SK-N-MC (cell line): ENCODE measurements at places on chromosomes 4 and X.

DNA sequence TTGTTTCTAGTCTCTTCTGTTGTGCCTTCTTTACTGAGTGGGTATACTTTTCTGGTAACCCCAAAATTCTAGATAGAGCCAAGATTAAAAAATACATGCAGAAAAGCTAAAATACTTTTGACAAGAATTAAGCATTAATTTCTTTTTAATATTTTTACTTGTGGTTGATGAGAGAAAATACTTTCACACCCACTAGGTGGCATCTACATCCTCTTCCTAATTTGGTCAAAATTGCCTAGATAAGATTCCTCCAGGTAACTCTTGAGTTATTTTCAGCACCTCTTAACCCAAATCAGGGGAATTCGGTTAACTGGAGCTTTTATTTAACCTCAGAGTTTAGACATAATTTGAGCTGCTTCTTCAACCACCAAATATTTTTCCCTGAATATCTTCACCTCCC, 28.4 kb upstream of the COX7B2 start:
- no peak for DNase-seq

GRCh38 chr4:24772061-24772705, 23.2 kb upstream of the SOD3 start:
- DNase-seq = no peak

DNA sequence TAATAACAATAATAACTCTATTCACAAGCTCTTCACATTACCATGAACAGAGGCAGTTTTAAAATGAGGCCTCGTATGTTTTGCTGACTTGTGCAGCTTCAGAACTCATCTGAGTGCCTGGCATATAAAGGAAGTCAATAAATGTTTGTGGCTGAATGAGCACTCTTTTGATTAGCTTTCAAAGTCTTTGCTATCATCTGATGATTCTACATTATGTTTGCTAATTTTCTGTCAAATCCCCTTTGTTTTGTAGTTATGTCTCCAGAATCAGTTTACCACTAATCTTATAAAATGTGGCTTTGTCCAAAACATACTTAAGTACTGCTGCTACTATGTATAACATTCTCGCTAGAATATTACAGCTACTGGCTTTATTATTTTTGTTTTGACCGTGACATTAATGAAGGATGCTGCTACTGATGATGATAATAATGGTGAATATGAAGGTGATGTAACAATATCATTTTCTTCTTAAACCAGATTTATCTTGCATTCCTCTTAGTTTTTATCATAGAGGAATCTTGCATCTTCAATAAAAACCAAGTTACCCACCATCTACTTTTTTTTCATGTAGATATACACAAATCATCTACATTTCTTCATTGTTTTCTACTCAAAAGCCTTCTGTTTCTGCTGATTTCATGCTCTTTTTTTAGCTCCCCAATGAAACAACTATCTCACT, 384.5 kb downstream of the NAF1 start:
- peak; percentile 18 for DNase-seq

GRCh38 chrX:102930990-102931756, 5.9 kb upstream of the RAB40AL start:
- no peak for DNase-seq

- DNase-seq = no peak
These were observed 144.3 kb upstream of the CPEB2 start for GRCh38 chr4:14857981-14858380.

DNA sequence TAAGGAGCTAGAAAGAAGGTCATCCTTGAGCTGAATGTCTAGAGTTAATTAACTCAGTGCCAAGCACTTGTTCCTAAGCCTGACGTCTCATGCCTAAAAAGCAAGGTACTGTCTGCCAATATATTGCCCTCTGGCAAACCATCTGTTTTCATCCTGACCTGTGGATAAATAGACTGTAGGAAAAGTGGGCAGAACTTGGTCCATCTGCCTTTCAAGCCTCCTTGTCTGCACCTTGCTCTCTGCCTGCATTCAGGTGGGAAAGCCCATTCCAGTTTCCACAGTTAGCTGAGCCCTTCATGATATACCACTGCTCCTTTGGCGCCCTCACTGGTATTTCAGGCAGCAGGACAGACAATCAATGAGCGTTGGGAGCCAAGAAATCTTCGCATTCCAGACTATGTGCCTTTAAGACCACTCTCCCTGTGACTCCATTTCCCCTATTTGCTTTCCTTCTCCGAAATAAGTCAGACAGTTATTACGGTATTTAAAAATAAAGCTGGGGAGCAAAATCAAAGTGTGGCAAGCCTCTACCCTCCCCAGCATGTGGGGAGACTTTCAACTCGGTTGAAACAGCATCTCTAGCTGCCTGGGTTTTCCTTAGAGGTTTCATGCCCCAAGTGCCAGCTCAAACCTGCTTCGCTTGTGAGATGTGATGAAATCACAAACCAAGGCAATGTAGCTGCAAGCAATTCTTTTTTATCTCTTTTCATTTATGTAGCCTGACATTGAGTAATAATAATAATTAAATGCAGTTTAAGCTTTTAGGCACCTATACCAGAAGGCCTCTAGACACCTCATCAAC, 2.5 kb upstream of the CCDC149 start:
- no peak for DNase-seq

DNA sequence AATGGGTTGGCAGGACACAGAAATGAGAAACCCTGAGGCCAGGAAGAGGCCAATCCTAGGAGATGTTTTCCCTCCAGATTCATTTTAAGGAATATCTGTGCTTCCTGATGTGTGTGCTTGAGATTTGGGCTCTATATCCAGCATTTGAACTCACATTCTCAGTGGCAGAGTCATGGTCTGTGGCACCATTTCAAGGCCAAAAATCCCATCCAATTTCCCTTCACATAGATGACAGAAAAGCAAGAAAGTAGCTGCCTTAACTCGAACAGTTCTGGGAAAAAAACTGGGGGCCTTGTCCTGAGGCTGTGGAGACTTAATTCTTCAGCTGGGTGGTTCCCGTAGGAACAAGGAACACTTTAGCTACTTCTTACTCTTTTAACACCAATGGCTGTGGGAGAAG, 27.4 kb downstream of the TAF7L start:
- no peak for DNase-seq

- no peak for DNase-seq
These were observed 30.0 kb downstream of the CDKL5 start for GRCh38 chrX:18455384-18455783.

GRCh38 chr4:94841864-94842221, 84.1 kb downstream of the BMPR1B start:
- no peak for DNase-seq

- DNase-seq = no peak
These were observed 581.3 kb upstream of the TENM3 start for GRCh38 chr4:181661923-181662322.

GRCh38 chr4:139557556-139558110, 1.6 kb upstream of the SETD7 start:
- no peak for DNase-seq

DNA sequence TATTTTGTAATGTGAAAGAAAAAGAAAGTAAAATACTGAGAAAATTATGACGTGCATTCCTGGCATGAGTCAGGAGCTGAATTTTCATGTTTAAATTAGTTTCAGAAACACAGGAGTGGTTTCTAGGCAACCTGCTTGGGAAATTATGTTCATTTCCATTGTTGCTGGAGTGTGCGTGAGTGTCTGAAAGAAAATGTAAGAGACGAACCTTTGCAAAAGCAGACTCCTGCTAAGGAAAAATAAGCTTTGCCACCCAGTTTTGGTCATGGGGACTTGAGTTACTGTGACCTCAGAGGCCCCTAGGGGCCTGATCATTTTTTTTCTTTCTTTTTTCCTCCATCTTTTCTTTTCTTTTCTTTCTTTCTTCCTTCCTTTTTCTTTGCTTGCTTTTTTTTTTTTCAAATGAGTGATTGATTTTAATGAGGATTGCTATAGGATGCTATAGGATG, 18.8 kb upstream of the CHRNA9 start:
- DNase-seq = no peak

GRCh38 chrX:14676431-14676830, 147.1 kb downstream of the GLRA2 start:
- DNase-seq = no peak

DNA sequence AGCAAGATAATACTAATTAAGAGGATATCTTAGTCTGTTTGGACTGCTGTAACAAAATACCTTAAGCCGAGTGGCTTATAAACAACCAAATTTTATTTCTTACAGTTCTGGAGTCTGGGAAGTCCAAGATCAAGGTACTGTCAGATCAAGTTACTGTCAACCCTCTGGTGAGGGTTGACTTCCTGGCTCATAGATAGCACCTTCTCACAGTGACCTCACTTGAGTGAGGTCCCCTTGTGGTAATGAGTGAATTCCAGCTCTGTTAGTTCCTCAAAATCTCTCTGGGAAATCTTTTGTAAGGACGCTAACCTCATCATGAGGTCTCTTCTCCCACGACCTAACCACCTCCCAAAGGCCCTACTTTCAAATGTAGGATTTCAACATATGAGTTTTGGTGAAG, 36.9 kb upstream of the ADGRA3 start:
- no peak for DNase-seq

GRCh38 chrX:6465756-6466155, 69.2 kb downstream of the VCX3A start:
- no peak for DNase-seq

DNA sequence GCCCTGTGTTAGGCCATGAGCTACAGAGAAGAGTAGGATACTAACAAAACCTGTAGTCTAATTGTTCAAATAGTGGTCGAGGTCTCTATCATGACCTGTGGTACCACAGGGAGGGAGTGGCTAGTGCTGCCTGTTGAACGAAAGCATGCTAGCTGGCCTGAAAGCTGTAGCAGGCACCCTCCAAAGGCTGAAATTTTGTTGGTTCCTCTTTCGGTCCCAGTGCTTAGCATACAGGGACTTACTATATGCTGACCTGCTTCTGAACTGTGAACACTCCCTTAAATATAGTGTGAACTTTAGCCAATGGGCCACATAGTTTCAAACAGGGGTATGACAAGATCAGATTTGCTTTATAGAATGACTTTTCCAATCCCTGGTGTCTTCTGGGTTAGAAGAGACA, 113.4 kb downstream of the PJA1 start:
- DNase-seq = no peak

DNA sequence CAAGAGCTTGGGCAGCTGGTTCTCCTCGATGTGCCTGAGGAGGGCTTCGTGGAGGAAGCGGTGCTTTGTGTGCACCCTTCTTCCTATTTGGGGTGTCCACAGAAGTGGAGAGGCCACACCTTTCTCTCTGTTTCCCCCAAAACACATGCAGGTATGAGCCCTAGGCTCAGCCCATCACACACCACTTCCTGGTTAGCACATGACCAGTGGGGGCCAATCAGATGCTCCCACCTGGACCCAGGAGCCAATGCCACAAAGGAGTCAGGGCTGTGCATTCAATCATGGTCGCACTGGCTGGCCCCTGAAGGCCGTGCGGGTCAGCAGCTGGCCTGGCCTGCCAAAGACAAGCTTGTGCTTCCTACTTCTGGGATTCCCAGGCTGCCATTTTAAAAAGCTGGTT, 51.4 kb downstream of the PPP2R2C start:
- no peak for DNase-seq

DNA sequence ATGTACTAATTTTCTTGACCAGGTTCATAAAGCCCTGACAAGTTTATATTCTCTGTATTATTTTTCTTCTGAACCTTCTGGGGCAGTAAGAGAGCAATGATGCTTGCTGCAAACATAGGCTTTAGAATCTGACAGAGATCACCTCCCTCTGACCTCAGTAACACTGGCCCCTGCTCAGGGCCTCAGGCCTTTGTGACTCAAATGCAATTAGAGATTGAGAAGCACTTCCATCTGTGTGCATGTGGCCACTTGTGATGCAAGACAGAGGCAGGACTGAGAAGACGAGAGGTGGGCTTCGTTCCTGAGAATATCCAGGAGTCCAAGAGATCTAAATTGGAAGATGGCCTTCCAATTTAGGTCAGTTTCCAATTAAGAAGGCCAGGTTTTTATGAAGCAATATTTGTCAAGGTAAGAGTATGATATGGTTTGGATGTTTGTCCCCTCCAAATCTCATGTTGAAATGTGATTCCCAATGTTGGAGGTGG, 82.8 kb upstream of the VEGFC start:
- DNase-seq = no peak

DNA sequence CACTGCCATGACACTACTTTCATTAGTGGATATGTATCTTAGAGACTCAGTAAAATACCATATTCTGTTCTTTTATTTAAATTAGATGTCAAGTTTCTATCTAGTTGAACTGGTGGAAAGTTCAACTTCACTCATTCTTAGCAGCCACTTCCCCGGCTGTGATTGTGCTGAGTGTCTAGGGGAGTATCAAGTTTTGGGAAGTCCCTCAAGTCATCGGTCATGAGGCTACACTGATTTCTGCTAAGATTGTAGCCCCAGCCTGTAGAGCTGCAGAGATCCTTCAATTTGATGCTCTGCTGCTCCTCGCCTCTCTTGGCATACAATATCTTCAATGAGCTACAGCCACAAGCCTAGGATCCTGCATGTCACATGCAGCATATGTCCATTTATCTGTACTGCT, 53.9 kb downstream of the DMP1 start:
- DNase-seq = no peak

DNA sequence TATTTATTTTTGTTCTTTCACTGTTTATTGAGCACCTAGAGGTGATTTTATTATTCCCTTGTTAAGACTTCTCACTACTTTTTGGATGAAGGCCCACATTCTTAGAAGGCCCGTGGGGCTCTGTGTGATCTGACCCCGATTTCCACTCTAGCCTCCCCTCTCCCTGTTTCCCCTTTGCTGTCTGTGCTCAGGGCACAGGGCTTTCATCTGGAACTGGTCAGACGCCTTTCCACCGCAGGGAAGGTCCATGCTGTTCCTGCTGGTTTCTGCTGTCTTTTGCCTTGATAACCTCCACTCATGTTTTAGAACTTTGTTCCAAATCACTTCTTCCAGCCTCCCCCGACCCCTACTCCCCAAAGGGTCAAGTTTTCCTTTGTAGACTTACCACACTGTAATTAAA, 31.3 kb upstream of the ANAPC4 start:
- no peak for DNase-seq

- no peak for DNase-seq
These were observed 404.6 kb downstream of the ARHGAP24 start for GRCh38 chr4:85879518-85879917.

- DNase-seq = no peak
These were observed 661 bp downstream of the SPIN4 start for GRCh38 chrX:63350465-63350877.

DNA sequence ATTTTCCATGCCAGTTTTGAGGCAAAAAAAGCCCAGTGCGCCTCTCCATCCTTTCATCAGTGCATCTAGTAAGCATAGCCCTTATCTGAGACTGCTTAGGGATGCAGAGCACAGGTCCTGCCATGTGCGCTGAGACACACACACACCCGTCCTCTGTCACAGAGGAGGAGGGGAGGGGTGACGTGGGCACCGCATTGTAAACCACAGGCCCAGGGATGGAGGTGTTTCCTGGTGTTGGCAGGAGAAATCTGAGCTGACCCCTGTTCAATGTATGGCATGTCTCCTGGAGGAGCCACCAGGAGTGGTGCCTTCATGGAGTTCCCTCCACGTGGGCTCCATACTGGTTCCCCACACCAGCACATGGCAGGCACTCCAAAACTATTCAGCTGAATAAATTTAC, 65.8 kb upstream of the HELT start:
- no peak for DNase-seq

DNA sequence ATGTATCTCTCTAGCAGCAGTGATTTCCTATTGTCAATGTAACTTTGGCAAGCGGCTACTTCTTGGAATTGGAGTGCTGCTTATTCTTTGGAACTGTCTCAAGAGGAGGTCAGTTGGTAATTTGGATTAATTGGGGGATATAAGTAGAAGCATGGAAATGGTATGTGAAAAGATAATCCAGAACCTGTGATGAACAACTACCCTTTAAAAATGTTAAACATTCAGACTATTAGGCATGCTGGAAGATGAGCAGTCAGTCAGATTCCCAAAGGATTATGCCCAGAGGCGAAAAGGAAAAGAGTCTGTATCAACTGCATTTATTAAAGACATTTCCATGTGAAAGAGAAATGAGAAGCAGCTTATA, 62.5 kb downstream of the SEC24D start:
- DNase-seq = no peak
